ENCODE measurements at places on chromosomes 2 and 18.

DNA sequence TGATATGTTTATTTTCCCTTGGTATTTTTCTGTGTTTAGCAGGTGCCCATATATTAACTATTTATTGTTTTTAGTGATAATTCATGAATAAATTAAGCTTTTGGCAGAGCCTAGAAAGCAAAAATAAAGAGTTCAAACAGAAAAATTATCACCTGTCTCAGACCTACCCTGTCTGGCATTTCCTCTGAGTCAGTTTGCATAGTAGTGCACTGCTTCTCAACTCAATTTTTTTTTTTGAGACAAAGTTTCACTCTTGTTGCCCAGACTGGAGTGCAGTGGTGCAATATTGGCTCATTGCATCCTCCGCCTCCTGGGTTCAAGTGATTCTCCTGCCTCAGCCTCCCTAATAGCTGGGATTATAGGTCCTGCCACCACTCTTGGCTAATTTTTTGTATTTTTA, 793.9 kb downstream of the SUCLG1 start:
- no peak for DNase-seq

DNA sequence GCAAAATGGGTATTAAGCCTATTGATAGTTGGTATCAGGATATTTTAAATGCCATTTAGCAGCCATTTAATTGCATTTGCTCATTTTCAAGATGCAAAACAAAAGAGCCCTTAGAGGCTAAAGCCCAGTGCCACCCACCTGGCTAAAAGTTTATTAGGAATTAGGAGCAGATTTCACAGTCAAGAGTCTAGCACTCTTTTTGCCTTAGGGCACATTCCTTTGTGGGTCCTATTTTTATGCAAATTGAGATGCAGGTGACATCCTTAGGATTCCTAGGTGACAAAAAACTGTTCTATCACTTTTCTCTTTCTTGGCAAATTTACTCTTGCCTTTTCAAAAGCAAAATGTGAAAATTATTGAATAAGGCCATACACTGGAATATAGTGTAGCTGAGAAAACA, 42.0 kb downstream of the CTNNA2 start:
- DNase-seq: no peak

- DNase-seq: no peak
These were observed at the start of gene POU3F3 for GRCh38 chr2:104853534-104854497. Gene POU3F3 (plus strand): TSS chr2:104854115. CDS start chr2:104855511, 1,396 bp downstream.

- no peak for DNase-seq
These were observed 76.9 kb downstream of the CD226 start for GRCh38 chr18:69870736-69871135.

DNA sequence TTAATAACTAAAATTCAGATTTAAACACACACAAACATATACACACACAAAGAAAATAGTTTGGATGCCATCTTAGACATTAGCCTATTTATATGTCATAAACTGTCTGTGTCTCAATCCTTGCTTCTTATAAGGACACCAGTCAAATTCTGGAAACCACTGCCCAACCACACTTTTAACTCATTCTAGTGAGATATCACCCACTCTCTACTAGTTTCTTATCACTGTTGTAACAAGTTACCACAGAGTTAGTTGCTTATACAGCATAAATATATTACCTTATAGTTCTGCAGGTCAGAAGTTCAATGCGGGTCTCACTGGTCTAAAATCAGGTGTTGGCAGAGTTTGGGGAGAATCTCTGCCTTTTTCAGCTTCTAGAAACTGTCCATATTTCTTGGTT, 239.1 kb downstream of the MTX2 start:
- no peak for DNase-seq

DNA sequence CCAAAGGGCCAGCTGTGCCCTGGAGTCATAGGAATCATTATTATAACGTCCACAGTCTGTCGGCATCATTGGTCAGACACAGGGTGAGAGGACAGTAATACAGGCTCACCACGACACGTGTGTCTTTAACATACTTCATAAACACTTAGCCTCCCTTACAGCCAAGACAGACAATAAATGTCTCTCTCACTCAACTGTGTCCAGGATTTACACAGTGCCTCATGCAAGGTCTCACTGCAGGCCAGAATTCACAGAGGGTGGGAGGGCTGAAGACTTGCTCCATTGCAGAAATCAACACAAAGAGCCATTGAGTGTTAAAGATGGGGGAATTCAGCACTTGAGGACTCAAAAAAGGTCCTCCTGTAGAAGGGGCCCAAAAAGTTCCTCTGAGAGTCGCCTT, 210.5 kb downstream of the BCL2 start:
- no peak for DNase-seq

GRCh38 chr18:62179213-62179612, 7.6 kb downstream of the PIGN start:
- DNase-seq: no peak

DNA sequence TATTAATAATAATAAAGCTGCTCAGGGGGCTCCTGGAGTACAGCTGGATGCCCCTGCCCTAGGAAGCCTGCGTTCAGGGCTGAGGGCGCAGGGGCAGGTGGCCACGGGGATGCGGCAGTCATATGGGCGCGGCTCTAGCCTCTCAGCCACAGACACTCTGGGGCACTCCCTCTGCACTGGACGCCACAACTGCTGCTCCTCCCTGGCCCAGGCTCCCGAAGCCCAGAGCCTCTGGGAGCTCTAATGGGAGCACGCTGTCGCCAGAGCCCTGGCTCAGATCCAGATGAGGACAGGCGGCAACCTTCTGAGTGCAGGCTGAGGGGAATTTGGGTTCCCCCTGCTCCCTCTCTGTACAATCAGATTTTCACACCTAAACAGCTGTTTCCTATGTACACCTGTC, 93.6 kb downstream of the MTCL1 start:
- no peak for DNase-seq

DNA sequence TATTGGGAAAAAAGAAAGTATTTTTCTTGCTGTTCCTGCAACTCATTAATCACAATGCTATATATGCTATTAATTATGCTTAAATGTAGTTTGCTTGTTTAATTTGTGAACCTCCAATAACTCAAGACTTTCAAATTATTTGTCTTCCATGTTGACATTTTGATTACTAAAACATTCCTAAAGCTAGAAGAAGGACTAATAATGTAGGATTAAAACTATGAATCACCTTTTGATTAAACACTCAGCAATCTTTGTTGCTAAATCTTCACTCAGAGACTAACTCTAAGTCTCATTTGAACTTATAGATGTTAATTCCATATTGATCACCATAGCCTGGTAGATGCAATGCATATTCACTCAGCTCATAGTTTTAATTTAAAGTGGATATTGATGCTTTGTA, 524.6 kb upstream of the ZEB2 start:
- no peak for DNase-seq

DNA sequence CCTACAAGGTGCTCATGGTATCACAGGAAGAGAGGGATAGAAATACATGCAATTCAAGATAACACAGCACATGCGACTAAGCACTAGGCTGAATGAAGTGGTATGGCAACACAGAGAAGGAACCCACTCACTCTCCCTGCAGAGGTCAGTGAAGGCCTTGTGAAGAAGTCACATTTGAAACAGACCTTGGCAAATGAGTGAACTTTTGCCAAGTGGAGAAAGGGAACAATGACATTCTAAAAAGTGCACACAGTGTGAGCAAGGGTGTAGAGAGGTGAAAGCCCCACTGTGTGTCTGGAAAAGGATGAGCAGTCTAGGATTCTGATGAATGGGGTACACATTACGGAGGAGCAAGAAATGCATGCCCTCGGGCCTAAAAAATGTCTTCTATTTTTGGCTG, 23.3 kb downstream of the KLF7 start:
- DNase-seq: peak; percentile 74

DNA sequence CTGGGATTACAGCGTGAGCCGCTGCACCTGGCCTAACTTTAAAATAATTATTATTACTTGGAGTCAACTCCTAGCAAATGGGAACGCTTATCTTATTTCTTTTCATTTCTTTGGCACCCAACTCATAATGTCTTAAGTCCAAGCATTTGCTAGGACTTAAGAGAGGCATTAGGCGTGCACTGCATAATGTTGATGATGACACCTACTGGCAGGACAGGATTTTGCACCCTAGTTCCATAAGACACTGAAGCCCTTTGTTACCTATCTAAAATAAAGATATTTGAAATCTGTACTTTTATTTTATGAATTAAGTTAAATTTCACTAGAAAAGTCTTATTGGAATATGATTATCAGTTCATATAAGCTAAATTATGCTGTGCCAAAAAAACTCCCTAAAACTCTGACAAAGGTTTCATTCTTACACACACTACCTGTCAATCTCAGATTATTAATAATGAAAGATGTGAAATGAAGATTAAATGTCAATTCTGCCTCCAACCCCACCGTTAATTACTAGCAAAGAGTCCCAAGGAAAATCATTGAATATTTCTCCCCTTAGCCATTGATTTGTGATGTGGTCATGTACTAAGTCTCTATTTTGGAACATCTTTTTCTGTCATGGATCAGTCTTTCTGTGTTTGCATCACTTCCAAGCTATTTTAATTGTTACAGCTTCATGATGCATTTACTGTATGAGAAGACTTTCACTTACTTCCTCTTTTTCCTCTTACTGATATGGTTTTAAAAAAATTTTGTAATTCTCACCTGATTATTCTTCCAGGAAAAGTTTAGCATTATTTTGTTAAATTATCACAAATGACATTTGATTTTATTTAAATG, 12.7 kb upstream of the CDH2 start:
- DNase-seq: peak; percentile 67

- no peak for DNase-seq
These were observed 8.4 kb upstream of the INO80C start for GRCh38 chr18:35506024-35506712.

GRCh38 chr2:131673400-131674173, 145.9 kb downstream of the CCDC74A start:
- peak; percentile 85 for DNase-seq

DNA sequence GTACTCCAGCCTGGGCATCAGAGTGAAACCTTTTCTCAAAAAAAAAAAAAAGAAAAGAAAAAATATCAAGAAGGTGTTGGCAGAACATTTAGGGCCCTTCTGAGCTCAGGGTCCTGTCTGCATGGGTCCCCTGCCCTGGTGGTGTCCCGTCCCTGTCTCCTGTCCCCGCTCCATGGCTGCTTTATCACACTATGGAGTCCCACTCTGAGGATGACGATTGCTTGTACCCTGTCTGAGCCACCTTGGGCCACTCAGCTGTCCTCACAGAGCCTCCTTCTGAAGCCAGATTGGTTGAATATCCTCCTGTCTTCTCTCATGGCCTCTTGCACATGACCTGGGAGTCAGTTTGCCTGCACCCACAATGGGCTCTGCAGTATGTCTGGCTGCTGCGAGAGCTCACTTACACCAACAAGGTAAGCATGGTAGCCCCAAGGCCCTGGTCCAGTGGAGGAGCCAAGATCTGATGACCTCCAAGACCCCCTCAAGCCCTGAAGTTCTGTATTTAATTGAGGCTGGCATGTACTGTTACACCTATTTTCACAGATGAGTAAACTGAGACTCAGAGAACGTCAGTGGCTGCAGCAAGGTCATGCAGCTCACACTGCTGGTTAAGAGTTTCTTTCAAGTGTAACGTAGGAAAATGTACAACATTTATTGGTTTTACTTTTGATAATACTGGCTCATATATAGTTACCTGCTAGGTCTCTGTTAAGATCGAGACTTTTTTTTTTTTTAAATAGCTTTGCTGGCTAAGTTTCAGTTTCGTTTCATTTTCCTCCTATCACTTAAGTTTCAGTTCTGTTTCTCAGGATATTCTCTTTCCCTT, 16.9 kb upstream of the ZCCHC2 start:
- DNase-seq: peak; percentile 90

GRCh38 chr2:62293490-62294271, 97.8 kb downstream of the B3GNT2 start:
- no peak for DNase-seq

GRCh38 chr2:43035922-43036321, 190.5 kb downstream of the ZFP36L2 start:
- DNase-seq: no peak

DNA sequence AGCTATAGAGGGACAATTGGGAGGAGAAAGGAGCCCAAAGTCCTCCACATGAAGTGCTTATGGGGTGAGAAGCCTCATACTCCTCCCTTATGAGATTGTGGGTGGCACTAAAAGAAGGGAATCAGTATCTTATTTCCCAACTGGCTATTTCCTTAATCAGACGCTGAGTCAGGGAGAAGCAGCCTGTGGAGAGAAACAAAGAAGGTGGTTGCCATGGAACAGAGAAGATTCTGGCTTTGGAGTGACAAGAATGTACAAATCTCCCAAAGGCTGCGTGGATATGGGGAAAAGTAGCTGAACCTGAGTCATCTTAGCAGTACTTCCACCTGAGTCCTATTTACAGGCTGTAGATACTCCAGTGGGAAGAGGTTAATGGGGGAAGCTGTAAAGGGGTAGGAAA, 115.8 kb upstream of the CWC22 start:
- no peak for DNase-seq

DNA sequence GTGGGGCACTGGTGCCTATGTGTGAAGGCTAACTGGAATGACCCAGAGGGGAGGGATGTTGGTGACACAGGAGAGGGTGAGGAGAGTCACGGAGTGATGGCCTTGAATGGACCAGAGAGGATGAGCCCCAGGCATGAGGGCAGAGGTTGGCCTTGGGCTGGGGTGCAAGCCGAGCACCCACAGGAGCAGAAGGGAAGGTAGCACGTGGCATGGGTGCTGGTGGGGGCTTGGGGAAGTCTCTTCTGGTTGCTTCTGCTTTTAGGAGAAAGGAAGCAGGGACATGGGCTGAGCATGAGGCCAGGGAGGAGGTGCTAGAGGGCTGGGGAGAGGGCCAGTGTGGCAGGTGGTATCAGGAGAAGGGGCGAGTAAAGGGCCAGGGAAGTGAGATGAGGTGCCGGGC, 183.8 kb downstream of the DYSF start:
- no peak for DNase-seq

- no peak for DNase-seq
These were observed 633.0 kb upstream of the TMEFF2 start for GRCh38 chr2:192827735-192828134.

DNA sequence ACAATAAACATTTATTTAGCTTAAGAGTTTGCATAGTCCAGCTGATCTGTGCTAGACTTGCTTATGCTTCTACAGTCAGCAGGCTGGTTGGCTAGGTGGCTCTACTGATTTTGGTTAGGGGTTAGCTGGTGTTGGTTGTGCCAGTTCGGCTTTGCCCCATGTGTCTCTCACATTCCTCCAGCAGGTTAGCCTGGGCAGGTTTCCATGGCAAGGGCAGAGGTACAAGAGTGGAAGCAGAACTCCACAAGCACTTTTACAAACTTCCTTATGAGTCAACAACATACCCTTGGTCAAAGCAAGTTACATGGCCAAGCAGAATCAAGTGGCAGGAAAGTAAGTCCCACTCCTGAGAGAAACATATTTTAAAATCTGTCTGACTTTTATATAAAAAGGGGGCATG, 82.3 kb downstream of the SS18 start:
- no peak for DNase-seq

DNA sequence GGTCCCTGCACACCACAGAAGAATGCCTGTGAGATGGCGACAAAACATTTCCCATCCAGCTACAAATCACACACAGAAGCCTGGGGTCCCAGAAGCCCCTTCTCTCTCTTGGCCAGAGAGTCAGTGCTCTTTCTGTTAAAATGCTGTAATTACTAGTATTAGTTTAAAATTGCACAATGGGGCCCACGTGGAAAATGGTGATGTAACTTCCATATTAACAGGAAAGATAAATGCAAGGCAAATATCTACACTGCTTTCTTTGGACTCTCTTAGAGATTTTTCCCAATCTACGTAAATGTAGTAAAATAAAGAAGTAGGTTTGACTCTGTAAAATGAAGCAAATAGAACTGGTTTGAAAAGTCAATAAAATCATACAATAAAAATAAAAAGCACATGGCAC, 113.9 kb upstream of the TFCP2L1 start:
- DNase-seq: no peak

Measured in MM.1S (cell line).